ENCODE measurements at places on chromosomes 1 and 21.

DNA sequence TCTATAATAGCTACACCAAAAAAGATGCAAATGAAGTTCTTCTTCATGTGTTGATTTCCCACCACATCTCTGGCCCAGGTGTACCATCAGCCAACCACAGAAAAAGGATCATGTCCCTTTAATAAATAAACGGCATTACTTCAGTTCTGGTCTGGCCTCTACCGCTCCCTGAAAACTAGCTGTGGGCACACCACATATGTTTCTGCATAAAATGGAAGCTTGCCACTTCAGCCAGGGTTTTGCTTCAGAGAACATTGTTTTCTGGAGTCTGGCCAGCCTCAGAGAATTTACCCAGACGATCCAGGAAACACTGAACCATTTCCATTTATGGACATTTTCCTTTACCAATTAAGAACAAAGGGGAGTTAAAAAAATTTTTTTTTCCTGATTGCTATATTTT lies 5.8 kb upstream of the LAMC2 start:
- no peak for DNase-seq

DNA sequence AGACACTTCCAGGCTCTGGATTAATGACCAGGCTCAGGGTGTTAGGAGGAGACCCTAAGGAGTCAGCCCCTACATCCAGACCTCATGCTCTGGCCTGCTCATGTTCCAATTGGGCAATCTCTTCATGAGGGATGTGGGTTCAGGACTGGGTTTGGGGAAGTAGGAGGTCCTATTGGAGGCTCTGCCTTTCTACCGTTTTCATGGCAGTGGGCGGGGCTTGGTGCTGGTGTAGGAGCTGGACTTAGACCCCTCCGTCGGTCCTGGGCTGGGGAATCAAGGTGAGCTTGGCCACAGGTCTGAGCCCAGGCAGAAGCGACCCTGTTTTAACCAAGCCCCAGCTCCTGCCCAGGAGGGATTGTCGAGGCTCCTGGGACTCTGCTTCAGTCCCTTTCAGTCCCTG lies 123.4 kb downstream of the PRDM16 start:
- DNase-seq, result no peak

GRCh38 chr1:54998677-54999076 lies at the start of gene BSND:
BSND (plus strand) TSS chr1:54998933; CDS start chr1:54999187, 254 bp downstream.
- DNase-seq, result no peak

DNA sequence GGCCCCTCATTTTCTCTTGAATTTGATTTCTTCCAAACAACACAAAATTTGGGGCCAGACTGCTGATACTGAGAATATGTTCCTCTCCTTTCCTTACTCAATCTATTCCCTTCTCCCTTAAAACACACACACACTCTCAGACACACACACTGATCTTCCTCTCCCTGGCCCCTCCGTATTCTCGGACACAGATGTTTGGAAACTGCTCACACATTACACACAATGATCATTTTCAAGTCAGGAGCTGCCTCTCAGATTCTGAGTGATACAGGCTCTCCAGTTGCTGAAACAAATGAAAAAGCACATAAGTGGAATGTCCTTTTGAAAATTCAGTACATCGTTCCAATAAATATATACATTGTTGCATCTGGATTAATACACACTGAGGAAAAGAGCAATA lies 161.3 kb downstream of the CLEC20A start:
- DNase-seq, result no peak

- DNase-seq, result no peak
Observed at GRCh38 chr21:45030682-45031570, 43.5 kb upstream of the ADARB1 start.

DNA sequence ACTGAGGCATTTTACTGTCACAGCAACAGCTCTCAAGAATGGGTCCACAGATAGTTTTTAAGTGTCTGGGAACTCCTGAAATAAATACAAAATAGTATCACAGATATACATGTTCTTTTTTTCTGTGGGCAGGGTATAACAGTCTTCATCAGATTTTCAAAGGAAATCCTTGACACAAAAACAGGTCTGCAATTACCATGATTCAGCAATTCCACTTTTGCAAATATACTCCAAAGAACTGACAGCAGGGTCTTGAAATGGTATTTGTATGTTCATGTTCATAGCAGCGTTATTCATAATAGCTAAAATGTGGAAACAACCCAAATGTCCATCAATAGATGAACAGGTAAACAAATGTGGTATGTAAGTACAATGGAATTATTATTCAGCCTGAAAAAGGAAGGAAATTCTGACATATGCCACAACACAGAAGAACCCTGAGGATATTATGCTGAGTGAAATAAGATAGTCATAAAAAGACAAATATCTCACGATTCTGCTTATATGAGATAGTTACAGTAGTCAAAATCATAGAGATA lies 85.0 kb downstream of the EPS15 start:
- no peak for DNase-seq

GRCh38 chr1:170307426-170307825 lies 161.7 kb downstream of the NTMT2 start:
- no peak for DNase-seq

- no peak for DNase-seq
Observed at GRCh38 chr1:19028110-19028509, 71.6 kb upstream of the IFFO2 start.

DNA sequence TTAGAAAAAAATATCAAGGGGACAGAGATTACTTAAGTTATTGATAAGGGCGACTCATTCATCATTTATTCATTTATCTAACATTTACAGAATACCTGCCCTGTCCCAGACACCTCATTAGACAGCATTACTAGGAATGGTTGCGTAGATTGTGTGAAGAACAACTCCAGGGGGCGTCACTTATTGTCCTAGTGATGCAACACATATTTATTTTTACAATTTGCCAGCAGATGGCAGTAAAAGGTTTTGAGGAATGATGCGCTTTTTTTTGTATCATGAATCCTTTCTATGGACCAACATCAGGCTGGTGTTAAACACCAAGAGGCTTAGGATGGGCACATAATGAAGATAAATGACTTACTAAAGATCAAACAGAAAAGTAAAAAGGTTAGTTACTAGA lies 5.5 kb downstream of the NCAM2 start:
- no peak for DNase-seq

- DNase-seq, result no peak
Observed at GRCh38 chr1:22803833-22804232, 93.2 kb downstream of the EPHB2 start.

GRCh38 chr1:93687542-93687941 lies 5.9 kb upstream of the BCAR3 start:
- DNase-seq, result no peak

- DNase-seq, result no peak
Observed at GRCh38 chr21:20875742-20876141, 122.5 kb upstream of the NCAM2 start.

DNA sequence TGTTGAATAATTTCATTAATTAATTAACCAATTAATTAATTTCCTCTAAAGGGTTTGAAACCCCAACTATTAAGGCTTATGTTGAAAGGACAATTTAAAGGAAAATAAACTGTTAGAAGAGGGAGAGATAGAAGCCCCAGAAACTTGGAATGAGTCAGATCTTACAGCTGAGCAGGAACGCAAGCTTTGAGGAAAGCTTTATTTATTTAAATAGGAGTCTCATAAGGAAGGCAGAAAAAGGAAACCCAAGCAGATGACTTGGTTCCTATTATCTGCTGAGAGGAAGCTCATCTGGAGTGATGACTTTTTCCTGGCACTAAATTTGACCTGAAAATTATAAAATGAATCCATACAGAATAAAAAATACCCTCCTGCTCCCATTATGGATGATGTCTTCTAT lies 105.1 kb downstream of the ROR1 start:
- DNase-seq, result no peak

GRCh38 chr1:54850737-54851136 lies 36.3 kb downstream of the DHCR24 start:
- no peak for DNase-seq

- no peak for DNase-seq
Observed at GRCh38 chr1:213641312-213641711, 346.5 kb upstream of the PROX1 start.

- no peak for DNase-seq
Observed at GRCh38 chr21:38223893-38224540, 32.8 kb upstream of the KCNJ15 start.

- no peak for DNase-seq
Observed at GRCh38 chr1:231278100-231278790, 37.2 kb downstream of the GNPAT start.

GRCh38 chr1:121519042-121519755 lies 334.4 kb downstream of the SRGAP2C start:
- DNase-seq, result peak; percentile 73

DNA sequence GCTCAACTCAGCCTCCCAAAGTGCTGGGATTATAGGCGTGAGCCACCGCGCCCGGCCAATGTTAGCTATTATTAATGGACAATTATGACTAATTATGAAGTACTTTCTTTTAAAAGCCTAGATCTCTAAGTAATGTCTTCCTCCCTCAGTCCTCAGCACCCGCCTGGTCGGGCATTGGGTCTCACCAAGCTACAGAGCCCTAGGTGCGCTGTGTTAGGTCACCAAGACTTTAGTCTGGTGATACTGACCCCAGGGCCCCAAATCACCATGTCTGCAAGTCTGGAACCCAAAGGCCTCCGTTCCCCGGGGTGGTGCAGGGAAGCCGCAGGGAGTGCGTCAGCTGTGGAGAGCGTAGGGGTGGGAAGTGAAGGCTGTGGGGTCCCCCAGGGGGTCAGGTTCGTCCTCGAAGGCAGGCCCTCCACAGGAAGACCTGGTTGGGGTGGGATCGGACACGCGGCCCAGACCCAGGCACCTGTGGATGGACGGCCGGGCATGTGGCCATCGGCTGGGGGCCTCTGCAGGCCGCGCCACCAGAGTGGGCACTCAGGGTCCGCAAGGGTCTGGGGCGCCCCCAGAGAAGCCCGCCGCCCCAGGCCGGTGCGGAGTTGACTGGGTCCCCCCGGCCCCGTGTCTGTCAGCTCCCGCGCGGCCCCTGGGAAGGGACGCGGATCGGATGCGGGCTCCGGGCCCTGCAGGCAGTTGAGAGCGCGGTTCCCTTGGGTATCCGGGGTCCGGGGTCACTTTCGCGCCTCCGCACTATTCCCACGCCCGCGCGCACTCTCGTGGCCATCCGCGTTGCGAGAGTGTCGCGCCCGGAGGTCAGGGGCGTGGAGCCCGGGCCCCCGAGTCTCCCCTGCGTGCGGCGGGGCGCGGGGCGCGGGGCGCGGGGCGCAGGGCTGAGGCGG lies 710 bp upstream of the PDXK start:
- DNase-seq, result no peak

DNA sequence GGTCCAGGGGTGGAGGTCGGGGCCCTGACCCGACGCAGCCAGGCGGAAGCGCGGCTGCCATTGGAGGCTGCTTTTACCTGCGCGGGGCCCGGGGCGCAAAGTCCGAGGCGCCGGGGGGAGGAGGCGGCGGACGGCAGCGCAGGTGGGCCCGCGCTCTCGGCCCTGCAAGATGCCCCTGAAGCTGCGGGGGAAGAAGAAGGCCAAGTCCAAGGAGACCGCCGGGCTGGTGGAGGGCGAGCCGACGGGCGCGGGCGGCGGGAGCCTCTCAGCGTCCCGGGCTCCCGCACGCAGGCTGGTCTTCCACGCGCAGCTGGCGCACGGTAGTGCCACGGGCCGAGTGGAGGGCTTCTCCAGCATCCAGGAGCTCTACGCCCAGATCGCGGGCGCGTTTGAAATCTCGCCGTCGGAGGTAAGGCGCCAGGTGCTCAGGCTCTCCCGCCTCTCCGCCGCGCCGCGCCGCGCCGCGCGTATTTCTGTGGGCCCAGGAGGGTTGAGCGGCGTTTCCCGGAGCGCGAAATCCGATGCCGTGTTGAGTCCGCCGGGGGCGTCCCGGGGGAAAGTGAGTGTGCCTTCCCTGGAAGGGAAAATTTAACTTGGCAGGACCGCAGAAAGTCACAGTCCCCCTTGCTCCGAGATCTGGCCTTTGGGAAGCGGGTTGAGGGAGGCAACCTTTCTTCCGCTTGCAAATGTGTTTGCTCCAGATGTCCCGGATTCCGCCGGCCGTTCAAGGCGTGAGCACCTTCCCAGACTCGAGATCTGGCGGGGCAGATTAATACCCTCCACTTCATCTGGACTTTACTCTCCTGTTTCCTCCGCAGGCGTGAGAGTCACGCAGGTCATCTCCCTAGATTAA lies at the start of gene GIPC2:
Gene GIPC2, plus strand, starts transcription at position 41 of the 853 bp plus-strand sequence. Its CDS starts 129 bp downstream, at position 170.
- DNase-seq, result no peak

DNA sequence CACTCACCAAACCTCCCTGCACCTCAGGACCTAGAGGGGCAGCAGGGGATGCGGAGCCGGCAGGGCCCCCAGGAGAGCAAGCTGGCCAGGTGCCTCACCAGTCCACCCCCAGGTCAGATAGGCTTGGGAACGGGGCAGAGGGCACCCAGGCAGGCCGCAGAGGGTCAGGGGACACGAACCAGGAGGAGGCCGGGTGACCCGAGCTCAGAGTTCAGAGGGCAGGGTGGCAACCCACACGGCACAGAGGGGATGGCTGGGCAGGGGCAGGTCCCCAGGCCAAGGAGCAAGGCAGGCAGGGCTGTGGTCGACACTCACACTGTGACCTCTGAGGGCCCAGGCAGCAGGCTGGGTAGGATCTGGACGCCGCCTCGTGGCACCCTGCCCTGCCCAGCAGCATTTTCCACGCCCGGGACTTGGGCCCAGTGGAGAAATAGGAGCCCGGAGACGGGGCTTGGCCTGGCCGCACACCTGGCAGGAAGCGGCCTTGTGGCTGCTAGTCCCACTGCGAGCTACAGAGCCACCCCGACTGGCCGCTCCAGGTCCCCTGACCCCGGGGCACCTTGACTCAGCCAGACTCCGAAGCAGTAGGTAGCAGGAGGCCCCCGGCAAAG lies 5.3 kb downstream of the DVL1 start:
- no peak for DNase-seq

DNA sequence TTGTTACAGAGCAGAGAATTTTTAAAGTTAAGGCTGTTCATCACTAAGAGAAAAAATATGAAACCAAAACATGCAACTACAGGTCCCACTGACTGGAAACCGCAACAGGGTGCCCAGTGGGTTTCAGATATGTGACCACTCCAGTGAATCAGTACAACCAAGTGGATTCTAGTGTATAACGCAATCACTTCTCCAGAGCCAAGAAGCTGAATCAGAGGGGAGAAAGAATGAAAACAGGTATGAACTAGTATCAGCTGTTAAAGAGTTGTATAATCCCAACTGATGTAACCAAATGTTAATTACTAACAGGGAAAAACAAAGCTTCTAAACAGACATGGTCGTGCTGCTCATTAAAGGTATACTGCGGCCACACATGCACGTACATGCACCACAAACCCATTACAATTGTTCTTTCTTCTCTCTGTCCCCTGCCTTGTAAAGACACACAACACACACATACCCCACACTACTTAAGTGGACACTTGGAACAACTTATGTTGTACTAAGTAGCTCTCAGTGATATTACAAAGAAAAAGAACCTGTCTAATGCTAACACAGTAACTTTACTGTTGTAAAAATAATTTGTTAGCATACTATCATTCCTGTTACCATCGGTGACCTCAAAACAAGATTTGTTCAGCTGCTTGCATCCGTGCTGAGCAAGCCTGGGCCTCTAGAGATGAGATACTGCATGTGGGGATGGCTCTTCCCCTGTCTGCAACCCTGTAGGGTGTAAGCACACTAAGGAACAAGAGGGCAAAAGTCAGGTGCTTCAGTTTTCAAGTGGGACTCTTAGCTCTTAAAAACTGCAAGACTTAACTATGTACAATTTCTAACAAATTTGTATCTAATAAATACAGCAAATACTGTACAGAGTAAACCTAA lies 74.2 kb downstream of the PTPN14 start:
- no peak for DNase-seq
